ENCODE measurements at places on chromosomes 1 and 21.

DNA sequence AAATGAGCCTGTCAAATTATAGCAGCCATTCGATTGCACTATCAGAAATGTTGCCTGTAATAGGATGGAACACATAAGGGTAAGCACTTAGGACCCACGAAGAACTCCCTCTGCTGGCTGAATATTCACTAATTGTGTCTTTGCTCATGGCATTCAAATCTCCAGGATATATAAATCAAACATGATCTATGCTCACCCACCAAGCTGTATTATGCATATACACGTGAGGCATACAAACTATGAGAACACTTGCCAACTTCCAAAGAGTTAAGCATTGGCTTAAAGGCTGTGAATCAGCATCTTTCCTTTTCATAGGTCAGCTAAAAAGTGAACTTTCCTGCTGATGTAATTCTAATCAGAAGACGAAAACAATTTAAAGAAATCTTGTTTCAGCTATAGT, 34.5 kb downstream of the TMPRSS15 start:
- DNase-seq: no peak

GRCh38 chr1:19680644-19681043, 16.0 kb downstream of the HTR6 start:
- peak; percentile 72 for DNase-seq

DNA sequence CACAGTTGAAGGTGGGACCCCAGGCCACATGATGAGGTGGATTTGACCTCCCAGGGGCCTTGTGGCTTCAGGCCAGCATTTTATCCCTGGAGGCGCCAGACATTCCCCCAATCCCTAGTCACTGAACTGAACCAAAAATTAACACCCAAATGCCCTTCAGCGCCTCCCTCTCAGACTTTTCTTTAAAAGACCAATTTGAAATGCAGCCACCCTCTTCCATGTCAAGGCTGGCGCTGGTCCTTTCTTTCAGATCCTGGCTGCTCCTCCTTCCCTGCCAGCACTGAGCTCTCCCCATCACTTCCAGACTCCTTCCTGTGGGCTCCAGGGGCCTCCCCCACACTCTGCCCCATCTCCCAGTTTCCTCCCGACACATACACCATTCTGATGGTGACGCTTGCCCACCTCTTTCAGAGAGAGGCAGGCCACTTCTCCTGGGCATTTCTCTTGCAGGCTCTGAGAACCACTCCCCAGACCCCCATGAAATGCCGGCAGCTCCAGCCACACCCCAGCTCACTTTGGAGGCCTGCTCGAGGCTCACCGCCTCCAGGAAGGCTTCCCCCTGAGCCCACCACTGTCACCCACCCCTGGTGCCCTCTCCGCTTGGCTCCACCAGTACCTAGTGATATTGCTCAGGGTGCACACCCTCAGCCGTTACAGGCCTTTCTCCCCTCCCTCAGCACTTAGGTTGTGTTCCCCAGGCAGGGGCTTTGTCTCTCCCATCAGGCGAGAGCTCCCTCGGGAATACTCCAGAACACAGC, 27.0 kb downstream of the NAV1 start:
- no peak for DNase-seq

GRCh38 chr1:172818841-172819527, 160.1 kb downstream of the FASLG start:
- DNase-seq: no peak

- no peak for DNase-seq
Measured at GRCh38 chr1:98103617-98104285, 182.9 kb upstream of the DPYD start.

DNA sequence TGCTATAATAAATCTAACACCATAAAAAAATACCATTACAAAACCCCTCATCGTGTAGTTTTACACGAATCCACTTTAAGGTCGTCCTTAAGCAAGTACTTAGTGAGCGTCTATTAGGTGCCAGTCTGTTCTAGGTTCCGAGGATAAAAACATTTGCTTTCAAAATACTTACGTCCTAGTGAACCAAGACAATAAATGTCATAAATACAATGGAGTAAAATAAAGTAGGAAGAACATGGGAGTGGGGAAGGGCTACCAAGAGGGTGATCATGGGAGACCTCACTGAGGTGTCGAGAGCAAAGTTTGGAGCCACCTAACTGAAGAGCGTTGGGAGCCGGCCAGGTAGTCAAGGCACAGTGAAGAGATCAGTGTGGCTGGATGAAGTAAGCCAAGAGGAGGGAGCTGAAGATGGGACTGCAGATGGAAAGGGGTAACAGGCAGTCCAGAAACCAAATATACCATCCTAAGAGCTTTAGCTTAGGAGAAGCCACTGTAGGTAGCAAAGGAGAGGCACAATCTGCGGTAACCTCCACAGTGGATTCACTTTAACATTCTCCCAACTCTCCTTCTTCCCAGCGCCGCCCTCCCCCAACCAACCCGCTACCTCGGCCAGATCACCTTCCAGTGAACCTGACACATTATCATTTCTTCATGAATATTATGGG, 684 bp downstream of the LTN1 start:
- DNase-seq: peak; percentile 52

DNA sequence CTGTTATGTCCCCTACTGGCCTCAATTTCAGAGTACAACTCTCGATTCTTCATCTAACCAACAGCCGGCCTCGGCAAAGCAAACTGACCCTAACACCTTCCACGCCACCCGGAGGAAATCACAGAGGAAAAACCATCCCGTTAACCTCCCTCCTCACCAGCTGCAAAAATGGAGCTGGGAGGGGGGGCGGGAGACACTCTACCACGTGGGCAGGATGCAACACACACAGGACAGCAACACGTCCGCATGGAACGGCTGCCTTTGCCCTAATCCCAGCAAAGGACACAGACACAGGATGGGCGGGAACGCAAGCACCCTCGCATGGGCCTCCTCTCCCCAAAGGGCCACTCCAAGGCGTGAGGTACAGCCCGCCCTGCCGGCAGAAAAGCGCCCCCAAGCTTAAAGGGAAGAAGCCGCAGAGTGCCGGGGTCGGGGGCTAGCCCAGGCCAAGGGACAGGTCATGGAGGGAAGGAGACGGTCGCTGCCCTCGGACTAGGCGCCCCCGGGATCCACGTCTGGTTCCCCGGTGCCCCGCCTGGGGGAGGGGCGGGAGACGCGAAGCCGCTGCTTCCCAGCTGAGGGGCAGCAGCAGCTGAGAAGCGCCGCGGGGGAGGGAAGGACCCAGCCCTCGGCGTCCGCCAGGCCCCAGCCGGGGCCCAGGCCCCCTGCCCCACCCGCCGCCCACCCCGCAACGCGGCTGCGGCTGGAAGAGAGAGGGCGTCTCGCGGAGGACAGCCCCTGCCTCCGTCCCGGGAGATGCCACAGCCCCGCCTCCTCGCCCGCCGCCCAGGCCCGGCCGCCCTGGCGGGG, 590 bp downstream of the FOXJ3 start:
- peak; percentile 85 for DNase-seq

DNA sequence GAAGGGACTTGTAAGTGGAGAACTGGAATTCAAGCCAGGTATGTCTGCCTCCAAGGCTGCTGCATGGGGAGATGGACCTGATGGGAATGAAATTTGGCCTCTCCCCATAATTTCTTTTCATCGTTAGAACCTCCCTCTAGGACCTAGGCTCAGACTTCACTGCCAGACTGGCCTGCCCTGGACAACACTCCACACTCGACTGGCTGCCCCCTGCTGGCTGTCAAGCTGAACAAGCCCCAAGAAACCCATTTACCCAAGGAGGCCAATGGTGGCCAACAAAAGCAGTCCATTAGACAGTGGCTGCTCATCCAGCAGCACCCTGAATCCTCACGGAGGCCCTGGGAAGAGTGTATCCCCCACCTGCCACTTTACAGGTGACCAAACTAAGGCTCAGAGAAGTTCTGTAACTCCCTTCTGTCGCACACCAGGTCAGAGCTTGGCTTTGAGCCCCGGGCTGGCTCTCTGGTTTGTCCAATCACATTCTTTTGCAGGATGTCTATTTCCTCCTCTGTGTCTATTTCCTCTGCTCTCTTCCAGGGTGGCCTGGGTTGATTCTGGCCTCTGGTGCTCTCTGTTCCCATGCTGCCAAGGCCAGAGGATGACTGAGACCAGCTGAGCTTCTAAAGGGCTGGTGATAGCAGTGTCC, 3.8 kb downstream of the RNF186 start:
- DNase-seq: peak; percentile 87

- DNase-seq: no peak
Measured at GRCh38 chr1:207848234-207848633, 62.7 kb downstream of the CD34 start.

GRCh38 chr1:41559331-41559730, 74.8 kb upstream of the EDN2 start:
- peak; percentile 2 for DNase-seq

DNA sequence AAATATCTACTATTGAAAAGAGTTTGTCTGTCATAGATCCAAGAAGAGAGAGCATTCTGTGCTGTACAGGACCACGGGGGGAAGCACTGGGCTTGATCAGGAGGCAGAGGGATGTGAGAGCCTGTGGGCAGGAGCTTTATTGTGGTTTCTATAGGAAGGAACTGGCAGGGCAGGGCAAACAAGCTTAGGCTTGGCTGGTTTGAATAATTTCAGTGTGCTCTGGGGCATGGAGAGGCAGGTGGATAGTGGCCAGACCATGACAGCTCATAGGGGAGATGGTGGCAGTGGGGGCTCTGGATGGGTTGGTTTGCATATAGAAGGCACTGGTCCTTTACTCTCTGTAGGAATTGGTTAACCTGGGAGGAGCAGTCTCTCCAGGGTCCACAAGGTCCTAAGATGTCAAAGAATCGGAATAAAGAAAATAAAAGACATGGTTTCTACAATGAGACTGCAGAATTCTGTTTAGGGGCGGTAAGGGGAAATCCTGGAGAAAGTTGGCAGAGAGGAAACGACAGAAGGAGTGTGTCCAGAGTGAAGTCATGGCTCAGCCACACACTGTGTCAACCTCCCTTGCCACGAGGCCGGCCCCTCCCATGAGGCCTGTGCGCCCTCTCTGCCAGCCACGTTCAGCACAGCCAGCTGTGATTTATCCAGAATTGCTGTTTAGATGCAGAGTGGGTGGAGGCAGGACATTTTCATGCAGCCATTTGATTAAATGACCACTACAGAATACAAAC, 81.7 kb upstream of the PGBD5 start:
- DNase-seq: no peak

GRCh38 chr1:214234635-214235025, 46.3 kb upstream of the SMYD2 start:
- no peak for DNase-seq

DNA sequence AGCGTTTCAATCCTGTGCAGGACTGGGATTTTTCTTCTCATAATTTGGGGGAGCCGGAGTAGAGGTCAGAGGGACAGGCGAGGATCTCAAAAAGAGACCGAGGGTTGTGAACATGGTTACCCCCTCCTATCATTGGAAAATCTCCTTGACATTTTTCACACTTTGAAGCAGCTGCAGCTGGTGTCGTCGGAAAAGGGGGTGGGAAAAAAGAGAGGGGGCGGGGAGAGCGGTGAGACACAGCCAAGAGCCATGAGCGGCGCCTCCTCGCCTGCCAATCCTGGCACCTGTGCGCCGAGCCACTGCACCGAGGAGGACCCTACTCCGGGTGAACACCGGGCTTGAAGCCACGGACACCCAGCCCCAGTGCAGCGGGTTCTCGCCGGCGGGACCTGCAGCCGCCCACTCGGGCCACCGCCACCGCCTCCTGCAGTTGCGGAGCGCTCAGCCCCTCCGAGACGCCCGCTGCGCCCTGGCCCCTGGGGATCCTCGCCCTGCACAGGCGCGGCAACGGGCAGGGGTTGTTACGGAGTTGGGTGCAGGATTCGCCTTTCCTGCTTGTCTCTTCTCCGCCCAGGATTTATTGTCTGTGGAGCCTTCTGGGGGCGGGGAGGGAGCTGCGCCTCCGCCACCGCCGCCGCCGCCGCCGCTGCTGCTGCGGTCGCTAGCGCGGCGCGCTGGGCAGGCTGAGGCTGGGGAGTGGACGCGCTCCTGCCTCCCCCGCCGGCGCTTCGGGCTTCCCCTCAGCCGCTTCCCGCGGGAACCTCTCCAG, at the start of gene LRRC7:
LRRC7 (plus strand) TSS at position 271 of the 769 bp plus-strand sequence. CDS start 718 bp downstream, outside the sequence.
- peak; percentile 79 for DNase-seq

DNA sequence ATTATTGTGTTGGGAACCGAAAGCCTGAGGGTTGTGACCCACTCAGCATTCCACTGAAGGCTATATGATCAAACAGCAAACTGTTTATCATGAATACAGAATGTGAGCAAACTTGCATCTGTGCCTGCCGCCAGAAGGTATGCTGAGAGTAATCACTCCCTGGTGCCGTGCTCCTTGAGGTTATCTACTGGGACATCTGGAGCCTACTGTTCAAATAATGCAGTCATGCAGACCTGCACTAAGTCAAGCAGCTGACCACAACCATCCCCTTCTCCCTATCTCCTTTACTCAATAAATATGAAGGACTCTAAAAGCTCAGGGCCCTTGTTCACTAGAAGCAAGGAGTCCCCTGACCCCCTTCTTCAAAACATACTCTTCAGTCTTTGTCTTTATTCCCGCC, 13.5 kb downstream of the GSTM5 start:
- no peak for DNase-seq

DNA sequence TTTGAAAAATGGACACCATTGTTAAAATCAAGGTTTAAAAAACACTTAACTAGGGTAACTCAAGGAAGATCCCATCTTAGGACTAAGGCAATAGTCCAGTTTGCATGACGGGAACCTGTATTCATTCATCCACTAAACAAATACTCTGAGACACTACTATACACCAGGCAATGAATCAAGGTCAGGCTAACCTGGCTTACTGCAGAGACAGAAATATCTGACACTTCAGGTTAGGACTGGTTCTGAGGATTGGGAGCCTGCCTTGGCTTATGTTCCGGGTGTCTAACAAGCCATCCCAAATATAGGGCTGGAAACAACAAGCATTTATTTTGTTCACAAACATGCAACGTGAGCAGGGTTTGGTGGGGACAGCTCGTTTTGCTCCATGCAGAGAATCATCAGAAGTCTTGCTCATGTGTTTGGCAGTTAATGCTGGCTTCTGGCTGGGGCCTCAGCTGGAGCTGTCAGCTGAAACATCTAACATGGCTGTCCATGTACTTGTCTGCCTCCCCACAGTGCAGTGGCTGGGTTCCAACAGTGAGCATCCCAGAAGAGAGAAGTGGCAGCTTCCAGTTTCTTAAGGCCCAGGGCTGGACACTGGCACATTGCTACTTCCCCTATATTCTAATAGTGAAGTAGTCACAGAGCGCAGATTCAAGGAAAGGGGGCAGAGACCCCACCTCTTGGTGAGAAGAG, 37.0 kb upstream of the CAMK1G start:
- peak; percentile 35 for DNase-seq

DNA sequence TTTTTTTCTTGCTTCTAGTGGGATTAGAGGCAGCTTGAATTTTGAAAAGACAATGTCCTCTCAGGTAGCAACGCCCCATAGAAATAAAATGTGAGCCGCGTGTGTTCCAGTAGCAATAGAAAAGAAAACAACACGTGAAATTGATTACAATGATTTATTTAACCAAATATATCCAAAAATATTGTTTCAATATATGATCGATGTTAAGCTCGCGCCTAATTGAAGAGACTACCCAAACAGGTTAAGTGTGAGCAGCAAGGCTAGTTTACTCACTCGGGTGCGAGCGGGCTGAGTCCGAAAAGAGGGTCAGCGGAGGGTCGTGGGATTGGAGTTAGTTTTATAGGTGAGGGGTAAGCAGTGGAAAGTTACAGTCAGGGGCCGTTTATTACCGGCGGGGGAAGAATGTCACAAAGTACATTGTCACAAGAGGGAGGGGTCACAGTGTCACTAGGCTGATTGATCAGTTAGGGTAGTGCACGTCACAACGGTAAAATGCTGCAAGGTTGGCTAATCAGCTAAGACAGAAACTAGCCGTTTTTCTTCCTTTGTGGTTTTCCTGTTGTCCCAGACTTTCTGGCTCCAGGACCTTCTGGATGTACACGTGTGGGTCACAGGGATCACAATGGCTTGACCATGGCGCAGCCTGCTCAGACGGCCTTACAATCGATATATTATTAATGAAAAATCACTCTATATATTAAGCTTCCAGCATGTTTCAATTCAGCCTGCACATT, 697 bp upstream of the ZNF670 start:
- DNase-seq: peak; percentile 70
